Fibroblast of the aortic adventitia (primary cell): ENCODE measurements at places on chromosomes 5 and 9. TPM values are rescaled to one million over a fixed set of nuclear protein-coding genes. Genes with fewer than 3 reads are reported as not detected.

DNA sequence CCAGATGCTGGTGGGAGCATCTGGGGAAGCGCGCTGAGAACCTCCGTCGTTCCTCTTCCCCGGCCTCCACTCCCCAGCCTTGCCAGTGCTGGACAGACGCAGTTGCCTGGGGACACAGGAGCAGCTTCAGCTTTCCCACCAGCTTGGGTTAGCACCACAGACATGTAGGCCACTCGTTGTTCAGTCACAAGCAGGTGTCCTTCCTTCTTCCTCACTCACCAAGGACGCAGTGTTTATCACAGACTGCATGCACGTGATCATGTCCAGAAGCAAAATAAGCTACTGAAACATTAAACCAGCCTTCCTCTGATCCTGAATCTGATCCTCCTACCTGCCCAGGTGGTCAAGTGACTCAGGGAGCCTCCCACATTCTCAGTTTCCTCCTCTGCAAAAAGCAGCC, 232.9 kb downstream of the SYK start:
- no peak for DNase-seq

Gene THBS4
- 0.90 and 1.5 TPM in 2 replicates for total RNA-seq

Gene AQP3
- total RNA-seq = 0.54 and 1.9 TPM in 2 replicates

GRCh38 chr5:8751971-8752370, 793.9 kb downstream of the SEMA5A start:
- DNase-seq = no peak

DNA sequence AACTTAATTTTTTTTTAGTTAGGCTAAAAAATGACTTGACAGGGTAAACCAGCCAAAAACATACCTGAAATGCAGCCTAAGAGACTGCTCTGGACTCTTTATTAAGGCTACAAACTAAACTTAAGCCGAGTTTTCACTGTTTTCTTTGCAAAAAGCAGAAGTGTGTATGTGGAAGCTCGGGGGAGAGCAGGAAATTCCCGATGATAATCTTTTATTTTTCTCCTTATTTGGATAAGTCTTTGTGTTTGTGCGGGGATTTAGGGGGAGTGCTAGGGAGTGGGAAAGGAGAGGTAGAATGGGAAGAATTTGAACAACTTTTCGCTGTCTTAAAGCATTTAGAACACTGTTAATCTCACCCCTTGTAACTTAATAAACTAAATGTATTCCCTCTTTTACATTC, 30.7 kb upstream of the GPR21 start:
- peak; percentile 22 for DNase-seq

GRCh38 chr5:172054611-172055153, 48.2 kb upstream of the FBXW11 start:
- no peak for DNase-seq

GRCh38 chr5:81183811-81184748, 49.0 kb upstream of the CKMT2 start:
- no peak for DNase-seq

DNA sequence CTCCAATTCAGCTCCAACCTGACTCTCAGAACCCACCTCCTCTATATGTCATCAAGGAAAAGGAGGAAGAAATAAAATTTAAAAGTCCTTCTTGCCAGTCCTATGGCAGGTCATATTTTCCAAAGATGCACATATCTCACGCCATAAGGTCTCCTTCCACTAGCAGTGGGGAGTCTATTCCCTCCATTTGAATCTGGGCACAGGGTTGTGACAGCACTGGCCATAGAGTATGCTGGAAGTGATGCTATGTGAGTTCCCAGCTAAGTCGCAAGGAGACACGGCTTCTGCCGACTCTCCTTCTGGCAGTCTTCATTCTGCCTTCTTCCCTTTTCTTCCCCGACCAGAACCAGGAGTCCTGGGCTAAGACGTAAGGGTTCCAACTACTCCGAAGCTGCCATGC, 883.9 kb upstream of the DMAC1 start:
- no peak for DNase-seq
